Left ventricle myocardium superior (tissue), 1 donor: ENCODE measurements at places on chromosomes 2 and 18. TPM values are rescaled to one million over a fixed set of nuclear protein-coding genes. Genes with fewer than 3 reads are reported as not detected.

DNA sequence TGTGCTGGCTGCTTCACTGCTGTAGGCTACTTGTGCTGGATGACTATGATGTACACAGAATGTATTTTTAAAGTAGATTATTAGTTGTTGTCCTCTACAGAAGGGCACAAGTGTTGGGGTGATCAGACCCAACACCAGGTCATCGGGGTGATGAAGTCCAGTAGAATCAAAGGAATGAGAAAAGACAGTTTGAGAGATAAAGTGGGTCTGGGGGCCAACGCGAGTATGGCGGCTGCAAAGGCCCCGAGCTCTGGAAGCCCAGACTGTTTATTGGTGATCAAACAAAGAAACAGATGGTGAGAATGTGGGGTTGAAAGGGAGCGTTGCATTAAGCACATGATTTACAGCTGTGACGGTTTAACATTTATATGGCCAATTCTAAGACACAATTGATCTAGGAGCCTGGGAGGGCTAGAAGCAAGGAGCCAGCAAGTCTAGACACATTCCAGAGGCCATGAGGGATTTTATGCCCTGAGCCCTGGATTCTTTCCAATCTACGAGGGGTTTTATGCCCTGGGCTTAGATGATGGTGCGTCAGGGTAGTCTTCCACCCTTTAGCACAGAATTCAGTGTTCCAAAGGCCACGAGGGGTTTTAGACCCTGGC, 153.5 kb downstream of the AGPS start:
- DNase-seq = no peak

DNA sequence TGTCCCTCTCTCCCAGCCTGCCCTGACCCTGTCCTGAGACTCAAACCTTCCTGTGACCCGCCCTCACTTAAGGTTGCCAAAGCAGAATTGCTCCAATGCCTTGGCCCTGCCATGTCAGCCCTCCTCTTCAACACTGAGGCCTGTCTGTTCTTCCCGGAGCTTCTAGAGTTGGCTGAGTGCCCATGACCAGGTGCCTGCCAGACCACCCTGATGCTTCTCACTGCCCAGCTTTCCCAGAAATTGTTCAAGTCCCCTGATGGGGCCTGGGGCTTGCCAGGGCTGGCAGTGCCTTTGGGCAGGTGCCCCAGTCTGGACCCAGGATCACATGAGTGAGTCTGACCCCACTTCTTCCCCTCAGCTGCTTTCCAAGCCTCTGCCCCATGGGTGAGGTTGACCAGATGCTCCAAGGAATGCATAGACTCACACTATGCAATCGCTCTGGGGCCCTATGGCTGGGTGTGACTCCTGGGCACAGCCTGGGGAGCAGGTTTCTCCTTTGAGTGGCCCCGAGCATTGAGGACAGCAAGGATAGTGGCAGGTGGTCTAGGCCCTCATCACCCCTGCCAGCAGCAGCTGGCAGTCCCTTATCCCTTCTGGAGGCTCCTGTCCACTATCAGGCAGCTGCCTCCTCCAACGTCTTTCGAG, 3.1 kb upstream of the INPP5D start:
- no peak for DNase-seq

- peak; percentile 71 for DNase-seq
Measured at GRCh38 chr2:174682007-174682577, 82.2 kb downstream of the CHRNA1 start.

- DNase-seq = no peak
Measured at GRCh38 chr2:49426996-49427395, 272.7 kb upstream of the FSHR start.

GRCh38 chr2:234331566-234331965, 165.3 kb downstream of the ARL4C start:
- no peak for DNase-seq

DNA sequence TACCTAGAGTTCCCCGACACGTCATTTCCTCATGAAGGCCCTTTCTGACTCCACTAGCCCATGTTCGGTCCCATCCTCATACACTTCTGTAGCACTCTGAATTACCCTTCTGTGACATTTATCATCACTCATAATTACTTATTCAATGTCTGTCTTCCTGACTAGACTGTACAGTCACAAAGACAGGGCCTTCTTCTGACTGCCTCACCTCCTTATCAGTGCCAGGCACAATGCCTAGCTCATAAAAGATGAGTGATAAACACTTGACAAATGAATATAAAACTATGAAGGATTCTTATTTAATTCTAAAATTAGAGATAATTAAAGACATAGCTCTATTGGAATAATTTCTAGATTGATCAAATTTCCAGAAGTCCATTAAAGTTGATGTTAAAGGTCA, 1.4 kb upstream of the UBXN4 start:
- DNase-seq = no peak

DNA sequence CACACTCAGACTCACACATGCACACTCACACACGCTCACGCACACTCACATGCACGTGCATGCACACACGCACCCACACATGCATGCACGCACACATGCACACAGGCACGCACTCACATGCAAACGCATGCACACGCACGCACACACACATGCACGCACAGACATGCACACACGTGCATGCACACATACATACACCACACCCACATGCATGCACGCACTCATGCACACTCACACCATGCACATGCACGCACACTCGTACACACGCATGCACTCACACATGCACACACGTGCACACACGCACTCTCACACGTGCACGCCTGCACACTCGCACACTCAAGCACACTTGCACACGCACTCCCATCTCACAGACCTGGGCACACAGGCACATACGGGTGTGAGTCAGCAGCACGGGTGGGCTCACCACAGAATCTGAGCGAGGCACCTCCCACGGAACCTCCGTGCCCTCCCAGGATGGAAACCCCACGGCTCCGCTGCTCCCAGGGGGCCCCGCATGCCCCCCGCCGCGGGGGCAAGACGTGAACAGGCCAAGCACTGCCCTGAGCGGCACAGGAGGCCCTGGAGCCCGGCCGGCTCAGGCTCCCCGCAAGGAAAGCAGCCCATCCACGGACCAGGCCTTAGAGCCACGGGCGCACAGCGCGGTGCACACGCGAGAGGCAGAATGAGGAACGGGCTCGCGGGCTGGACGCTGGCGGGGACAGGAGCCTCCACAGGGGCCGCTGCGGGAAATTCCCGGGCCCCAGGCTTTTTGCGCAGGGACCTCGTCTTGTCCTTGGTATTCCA, 8.4 kb upstream of the KCNG2 start:
- DNase-seq = no peak

GRCh38 chr2:97919858-97920257, 75.9 kb downstream of the TMEM131 start:
- DNase-seq = no peak

DNA sequence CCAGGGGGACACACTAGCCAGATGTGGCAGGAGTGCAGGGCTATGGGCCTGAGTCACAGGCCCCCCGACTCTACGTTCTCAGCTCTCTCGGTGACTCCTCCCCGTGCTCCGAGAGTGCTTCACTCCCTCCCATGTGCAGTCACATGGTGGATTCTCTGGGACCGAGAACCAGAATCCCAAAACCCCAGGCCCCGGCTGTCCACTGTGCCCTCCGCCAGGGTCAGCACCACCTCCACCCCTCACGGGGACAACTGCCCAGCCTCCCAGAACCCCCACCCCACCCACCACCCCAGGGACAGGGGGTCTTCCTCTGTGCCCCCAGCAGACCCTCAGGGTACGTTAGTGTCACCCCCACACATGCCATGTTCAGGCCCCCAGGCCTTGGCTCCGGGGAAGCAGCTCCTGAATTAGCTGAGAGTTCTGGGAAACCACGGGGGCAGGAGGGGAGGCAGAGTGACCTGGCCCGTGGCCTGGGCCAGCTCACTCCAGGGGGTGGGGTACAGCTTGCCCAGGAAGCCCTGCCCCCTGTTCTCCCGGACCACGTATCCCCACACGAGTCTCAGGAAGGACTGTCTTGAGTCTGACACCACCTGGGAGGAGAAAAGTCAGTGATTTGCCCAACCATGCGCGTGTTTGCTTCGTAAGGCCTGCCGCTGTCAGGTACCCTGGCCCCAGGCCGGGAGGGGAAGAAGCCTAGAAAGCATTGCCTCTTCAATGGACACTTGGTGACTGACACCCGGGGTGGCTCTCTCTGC, 4.4 kb downstream of the RAMP1 start:
- DNase-seq = peak; percentile 54

GRCh38 chr2:137967042-137967441, 2.8 kb downstream of the HNMT start:
- DNase-seq = no peak

DNA sequence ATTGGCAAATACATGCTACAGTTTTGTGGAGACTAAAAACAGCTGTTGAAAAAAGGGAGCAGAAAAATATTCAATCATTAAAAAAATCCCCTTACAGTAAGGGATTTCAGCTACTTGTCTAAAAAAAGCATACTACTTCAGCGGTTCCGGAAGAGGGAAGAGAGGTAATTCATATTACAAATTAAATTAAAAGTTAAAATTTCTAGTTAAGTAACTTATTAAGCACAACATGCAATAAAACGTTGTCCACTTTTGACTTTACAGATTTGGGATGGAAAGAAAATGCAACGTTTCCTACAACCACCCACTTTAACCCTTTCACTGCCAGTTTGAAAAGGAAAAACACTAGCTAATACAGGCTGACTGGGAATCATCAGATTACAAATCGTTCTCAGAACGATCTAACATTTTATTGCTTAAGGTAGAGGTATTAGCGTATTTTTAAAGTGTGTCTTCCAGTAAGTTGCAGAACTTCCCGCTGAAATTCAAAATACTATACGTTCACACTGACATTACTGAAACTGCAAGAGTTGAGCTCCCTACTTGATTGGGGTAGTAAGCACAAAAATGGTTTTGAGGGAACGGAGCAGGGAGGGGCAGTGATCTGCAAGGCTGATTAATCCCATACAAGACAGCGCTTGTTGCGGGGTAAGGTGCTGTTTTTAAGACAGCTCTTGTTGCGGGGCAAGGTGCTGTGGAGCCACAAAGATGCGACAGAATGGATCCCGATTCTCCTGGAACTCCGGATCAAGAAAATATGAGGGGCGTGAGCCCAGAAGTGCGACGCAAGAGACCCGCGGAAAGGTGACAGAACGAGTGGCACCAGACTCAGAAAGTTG, 743 bp downstream of the HADHA start:
- DNase-seq = no peak

DNA sequence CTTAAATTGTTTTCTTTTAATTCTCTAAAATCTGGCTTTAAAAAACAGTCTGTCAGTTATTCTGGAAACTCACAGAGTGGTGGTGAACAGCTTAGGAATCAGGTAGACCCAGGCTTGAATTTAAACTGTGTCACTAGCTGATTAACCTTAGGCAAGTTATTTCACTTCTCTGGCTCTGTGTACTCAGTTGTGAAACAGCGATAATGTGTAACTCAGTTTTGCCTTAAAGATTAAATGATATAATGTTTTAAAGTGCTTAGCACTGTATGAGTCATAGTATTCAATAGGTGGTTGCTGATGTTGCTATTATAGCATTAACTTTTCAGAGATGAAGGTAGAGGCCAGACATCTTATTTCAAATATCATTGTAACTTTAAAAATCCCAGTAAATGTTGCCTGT, 40.7 kb downstream of the PKP4 start:
- DNase-seq = no peak

DNA sequence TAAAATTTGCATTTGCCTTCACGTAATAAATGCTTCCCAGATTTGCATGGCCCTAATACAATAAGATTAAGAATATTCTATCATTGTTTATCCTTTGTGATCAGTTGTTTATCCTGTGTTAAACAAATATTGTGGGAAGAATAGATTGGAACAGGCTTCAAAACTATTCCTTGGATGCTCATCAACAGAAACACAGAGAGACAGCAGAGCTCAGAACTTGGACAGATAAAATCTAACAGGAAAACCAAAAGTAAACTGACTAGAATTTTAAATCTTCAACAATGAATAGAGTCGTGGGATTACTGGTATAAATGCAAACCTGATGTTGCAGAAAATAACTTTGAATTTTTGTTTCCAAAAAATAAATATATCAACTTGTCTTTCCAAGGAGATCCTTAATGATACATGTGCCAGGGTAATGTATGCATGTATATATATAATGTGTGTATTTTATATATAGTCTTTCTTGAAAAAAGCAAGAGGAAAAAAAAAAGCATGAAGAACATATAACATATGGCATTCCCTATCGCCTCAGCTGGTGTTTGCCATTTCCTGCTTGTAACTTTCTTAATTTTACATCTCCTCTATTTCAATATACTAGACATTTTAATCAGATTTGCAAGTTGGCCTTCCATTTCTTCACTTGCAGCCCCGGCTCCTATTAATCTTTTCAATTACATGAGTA, 59.9 kb upstream of the TANK start:
- DNase-seq = no peak

- peak; percentile 71 for DNase-seq
Measured at GRCh38 chr18:9808295-9809241, 77.2 kb upstream of the TXNDC2 start.

- no peak for DNase-seq
Measured at GRCh38 chr2:223049356-223049755, 2.6 kb upstream of the KCNE4 start.

- no peak for DNase-seq
Measured at GRCh38 chr2:59184276-59185020, 943.3 kb upstream of the FANCL start.

- no peak for DNase-seq
Measured at GRCh38 chr2:68344031-68344430, 21.1 kb upstream of the PLEK start.

DNA sequence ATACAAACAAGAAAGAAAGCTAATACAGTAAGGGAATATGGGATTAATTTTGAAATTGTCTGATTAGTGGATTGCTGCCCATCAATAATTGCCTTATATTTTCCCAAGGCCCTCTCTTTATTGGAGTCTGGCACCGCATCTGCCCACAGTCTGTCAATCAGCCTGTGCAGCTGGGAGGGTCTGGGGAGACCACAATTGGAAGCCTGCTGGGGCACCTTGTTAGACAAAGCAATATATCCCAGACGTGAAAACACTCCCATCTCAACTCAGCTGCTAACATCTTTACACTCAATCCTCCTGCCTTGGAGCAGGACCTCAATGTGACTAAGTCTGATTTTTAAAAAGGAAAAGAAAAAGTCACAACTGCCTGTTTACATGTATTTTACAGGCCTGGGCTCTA, 258.6 kb downstream of the SRBD1 start:
- no peak for DNase-seq

- DNase-seq = no peak
Measured at GRCh38 chr2:105379741-105380186, 19.1 kb downstream of the FHL2 start.

GRCh38 chr2:228869636-228870264, 401.3 kb downstream of the PID1 start:
- DNase-seq = no peak

GRCh38 chr2:85308896-85309555, 18.8 kb downstream of the TGOLN2 start:
- DNase-seq = peak; percentile 70

STAT4 gene
- total RNA-seq = 0.57 TPM

NYAP2 gene
- total RNA-seq = not detected

CPLX4 gene
- total RNA-seq = not detected

LRRC30 gene
- not detected for total RNA-seq

RAD51AP2 gene
- 0.10 TPM for total RNA-seq

ARHGAP28 gene
- 1.4 TPM for total RNA-seq

CUL3 gene
- 77.5 TPM for total RNA-seq
